B cell (primary cell): ENCODE measurements at places on chromosomes 13 and 19. TPM values are rescaled to one million over a fixed set of nuclear protein-coding genes. Genes with fewer than 3 reads are reported as not detected.

- H3K36me3 ChIP-seq, result no peaks in the 10 kb centered on the region
- H3K27me3 ChIP-seq, result no peaks in the 10 kb centered on the region
- H3K27ac ChIP-seq, result no peak overlapping the region
- no peak for DNase-seq
- no peak overlapping the region for H3K4me3 ChIP-seq
- H3K4me1 ChIP-seq, result no peaks in the 10 kb centered on the region
These were observed 291.4 kb downstream of the IRS2 start for GRCh38 chr13:109494925-109495369.

ZNF570 gene
- polyA plus RNA-seq, result 1.9 and 4.7 TPM in 2 replicates

GRCh38 chr13:113493315-113493951 lies 2.9 kb upstream of the DCUN1D2 start:
- peak; percentile 15 for DNase-seq
- no peaks in the 10 kb centered on the region for H3K27me3 ChIP-seq
- H3K27ac ChIP-seq, result no peak overlapping the region
- peak overlapping the region; percentile 9 for H3K4me3 ChIP-seq
- peaks cover 24% of the 10 kb centered on the region for H3K4me1 ChIP-seq
- peaks cover 4% of the 10 kb centered on the region for H3K36me3 ChIP-seq

PCDH20 gene
- not detected in 2 replicates for polyA plus RNA-seq

GRCh38 chr19:32367948-32368536 lies 22.6 kb downstream of the ZNF507 start:
- H3K4me3 ChIP-seq, result no peak overlapping the region

- H3K27me3 ChIP-seq, result no peaks in the 10 kb centered on the region
- H3K27ac ChIP-seq, result no peak overlapping the region
- H3K4me1 ChIP-seq, result no peaks in the 10 kb centered on the region
- no peak overlapping the region for H3K4me3 ChIP-seq
These were observed 542.1 kb downstream of the SLITRK1 start for GRCh38 chr13:83340170-83340569.
